Smooth muscle cell of the pulmonary artery (primary cell): ENCODE measurements at places on chromosomes 16 and 17. TPM values are rescaled to one million over a fixed set of nuclear protein-coding genes. Genes with fewer than 3 reads are reported as not detected.

TCAP gene
- 0.52 and 0.53 TPM in 2 replicates for total RNA-seq

CBFA2T3 gene
- not detected in 2 replicates for total RNA-seq

MYLK3 gene
- total RNA-seq, result 0.13 and 0.26 TPM in 2 replicates

CALCOCO2 gene
- 47.5 and 49.1 TPM in 2 replicates for total RNA-seq

HOXB8 gene
- total RNA-seq, result 0.10 TPM in 1 of 2 replicates, not detected in the other

NPIPA5 gene
- 5.3 TPM in 1 of 2 replicates, not detected in the other for total RNA-seq

TEKT5 gene
- 0.07 and 0.13 TPM in 2 replicates for total RNA-seq

CASKIN1 gene
- 0.20 and 1.7 TPM in 2 replicates for total RNA-seq

SCGB1C2 gene
- not detected in 2 replicates for total RNA-seq

TPSG1 gene
- not detected in 2 replicates for total RNA-seq
